Stimulated activated CD8-positive, alpha-beta memory T cell treated with anti-CD3 and anti-CD28 coated beads, Interleukin-7, amount 100 ng/mL, for 4 hours (primary cell): ENCODE measurements at places on chromosomes 3 and 15.

DNA sequence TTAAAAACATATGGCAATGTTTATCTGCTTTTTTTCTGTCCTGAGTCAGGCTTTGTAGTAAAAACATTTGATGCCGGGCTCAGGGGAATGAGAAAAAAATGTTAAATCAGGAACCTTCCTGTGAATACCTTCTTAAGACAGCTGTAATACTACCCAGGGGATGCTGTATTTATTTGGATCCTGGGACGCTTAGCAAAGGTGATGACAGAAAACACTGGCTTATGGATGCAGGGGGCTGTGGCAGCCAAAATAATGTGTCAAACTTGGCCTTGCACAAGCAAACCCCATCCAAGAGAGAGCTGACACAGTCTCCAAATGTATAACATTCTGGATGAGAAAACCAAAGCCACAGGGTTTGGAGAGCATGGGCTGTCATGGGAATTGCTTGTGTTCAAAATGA is 438.2 kb upstream of the PROK2 start:
- DNase-seq: no peak

DNA sequence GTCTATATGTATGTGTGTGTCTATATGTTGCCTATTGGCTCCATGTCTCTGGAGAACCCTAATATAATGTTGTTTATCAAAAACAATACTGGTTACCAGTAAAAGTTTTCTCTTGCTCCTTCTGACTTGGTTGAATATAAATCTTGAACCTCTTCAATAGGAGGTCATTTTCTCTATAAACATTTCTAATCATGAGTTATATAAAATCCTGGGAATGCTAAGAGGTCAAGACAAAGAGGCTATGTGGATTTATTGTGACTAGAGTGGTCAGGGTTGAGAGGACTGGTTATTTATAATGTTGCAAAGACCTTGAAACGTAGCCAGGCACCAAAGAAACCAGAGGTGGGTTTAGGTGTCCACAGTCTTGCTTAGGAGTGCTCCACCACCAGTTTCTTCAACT is 1.2 kb upstream of the MINDY4B start:
- DNase-seq: no peak

GRCh38 chr3:175737646-175738572 is 878.8 kb downstream of the NAALADL2 start:
- DNase-seq: no peak

- DNase-seq: no peak
Observed at GRCh38 chr3:54777141-54777540, 150.7 kb downstream of the LRTM1 start.

DNA sequence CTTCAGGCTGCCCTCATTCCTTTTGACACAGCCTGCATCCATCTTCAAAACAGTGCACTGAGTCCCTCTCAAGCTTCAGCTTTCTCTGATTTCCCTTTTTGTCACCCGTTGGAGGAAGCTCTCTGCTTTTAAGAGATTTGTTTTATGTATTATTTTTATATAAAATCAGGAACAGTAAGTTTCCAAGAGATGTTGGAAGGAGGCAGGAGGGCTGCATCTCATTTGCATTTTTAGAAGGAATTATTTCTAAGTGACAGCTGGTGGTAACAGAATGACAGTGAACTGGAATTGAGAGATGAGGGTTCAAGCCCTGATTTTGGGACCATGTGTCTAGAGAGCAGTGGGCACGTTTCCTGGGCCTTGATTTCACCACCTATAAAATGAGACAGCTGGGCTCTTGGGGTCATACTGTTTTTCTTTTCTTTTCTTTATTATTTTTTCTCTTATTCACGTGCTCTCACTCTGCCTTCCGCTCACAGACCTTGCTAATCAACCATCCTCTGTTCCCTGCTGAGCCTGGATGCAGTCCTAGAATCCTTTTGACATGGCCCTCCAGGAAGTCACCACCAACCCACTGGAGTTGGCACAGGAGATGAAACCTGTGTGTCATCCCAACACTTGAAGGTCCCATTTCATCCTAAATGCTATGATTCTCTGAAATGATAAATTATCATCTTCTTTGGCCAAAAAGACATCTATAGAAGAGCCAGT is 148.6 kb downstream of the CACNA2D3 start:
- no peak for DNase-seq

DNA sequence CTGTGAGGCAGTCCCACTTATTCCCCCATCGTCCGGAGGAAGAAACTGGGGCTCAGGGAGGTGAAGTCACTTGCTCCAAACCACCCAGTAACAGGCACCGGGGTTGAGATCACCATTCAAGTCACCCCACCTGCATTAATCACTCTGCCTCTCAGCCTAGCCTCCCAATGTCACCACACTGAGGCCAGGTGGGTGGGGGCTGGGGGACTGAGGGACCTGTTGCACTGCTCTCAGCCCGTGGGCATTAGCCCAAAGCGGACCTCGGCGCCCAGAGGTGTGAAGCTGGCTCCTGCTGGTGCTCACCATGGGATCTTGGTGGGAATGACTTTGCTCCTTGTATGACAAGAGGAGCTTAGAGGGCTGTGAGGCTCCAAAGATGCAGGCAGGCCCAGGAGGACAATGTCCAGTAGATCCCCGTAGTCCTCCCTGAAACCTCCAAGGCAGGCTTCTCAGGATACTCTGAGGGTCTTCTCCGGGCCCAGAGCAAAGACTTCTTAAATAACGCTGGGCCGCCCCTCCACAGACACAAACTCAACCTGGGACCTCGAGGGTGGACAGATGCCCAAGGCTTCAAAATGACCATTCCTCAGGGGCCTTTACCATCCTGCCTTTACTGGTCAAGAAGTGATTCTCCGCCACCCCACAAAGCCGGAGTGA is 1.7 kb downstream of the NT5DC2 start:
- no peak for DNase-seq

DNA sequence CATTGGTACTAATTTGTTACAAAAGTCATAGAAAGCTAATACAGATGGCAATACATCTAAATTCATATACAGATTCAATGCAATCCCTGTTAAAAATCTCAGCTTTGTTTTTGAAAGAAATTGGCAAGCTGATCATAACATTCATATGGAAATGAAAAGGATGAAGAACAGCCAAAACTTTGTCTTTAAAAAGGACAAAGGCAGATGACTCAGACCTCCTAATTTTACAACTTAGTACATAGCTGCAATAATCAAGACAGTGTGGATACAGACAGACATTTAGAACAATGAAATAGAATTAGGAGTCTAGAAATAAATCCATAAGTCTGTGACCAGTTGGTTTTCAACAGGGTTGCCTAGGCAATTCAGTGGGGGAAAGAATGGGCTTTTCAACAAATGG is 63.3 kb downstream of the AQP9 start:
- no peak for DNase-seq

DNA sequence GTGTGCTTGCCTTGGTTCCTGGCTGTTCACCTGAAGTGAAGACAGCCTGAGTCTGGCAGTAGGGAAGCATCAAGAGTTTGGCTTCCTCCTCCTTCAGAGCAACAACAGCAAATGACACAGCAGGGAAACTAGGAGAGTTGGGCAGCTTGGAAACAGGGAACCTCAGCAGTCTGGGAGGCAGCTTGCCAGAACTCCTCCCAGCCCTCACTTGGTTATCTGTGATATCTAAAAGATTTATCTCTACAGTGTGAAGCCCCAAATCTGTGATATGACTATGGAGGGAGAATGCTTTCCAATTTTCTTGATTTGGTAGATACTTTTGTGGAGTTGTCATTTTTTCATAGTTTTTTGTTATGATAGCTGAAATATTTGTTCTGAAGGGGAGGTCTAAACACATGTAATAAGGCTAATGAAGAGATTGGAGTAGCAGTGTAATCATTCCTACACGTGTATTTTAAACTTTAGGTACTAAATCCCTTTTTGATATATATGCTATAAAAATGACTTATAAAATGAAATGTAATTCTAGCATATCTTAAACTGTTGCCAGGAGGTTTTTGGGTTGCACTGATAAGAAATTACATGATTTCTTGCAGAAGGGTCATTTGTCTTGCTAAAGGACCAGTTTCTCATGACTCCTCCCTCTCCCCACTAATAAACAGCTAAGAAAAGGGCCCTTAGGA is 20.8 kb downstream of the UBE2E1 start:
- DNase-seq: no peak

GRCh38 chr3:128173849-128174248 is 20.6 kb downstream of the EEFSEC start:
- DNase-seq: no peak

DNA sequence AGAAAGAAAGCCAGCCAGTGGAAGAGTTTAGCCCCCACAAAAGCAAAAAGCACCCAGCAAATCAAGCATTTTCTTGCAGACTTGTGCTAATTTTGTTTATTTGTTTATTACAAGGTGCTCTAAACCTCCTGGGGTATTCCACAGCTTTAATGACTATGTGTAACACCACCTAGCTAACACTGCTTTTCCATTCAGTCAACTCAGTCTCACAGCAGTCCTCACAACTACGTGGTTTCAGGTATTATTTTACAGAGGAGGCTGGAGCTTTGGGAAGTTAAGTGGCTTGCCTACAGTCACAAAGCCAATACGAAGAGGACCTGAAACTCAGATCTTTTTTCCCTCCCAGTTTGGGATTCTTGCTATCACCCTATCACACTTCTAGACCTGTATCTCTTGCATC is 14.8 kb downstream of the SOX14 start:
- no peak for DNase-seq

GRCh38 chr3:143063018-143063417 is 56.6 kb upstream of the CHST2 start:
- no peak for DNase-seq

GRCh38 chr3:133238015-133238414 is 161.8 kb upstream of the BFSP2 start:
- no peak for DNase-seq

DNA sequence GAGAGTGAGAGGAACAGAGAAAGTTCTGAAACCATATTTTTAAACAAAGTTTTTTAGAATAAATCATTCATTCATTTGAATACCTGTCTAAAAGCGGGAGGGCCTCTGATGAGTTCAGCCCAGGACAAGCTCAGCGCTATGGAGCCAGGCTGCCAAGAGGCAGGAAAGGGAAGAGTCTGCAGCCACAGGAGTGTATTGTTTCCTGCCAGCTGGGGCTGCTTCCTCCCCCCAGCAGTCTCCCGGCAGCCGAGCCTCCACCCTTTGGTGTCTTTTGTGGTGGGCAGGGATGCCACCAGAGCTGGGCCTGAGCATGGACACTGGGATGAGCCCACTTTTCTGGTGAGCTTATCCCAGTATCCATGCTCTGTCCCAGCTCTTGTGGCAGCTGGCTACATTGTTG is 199.5 kb upstream of the TPRG1 start:
- no peak for DNase-seq

- DNase-seq: no peak
Observed at GRCh38 chr3:458653-459310, 262.2 kb downstream of the CHL1 start.

DNA sequence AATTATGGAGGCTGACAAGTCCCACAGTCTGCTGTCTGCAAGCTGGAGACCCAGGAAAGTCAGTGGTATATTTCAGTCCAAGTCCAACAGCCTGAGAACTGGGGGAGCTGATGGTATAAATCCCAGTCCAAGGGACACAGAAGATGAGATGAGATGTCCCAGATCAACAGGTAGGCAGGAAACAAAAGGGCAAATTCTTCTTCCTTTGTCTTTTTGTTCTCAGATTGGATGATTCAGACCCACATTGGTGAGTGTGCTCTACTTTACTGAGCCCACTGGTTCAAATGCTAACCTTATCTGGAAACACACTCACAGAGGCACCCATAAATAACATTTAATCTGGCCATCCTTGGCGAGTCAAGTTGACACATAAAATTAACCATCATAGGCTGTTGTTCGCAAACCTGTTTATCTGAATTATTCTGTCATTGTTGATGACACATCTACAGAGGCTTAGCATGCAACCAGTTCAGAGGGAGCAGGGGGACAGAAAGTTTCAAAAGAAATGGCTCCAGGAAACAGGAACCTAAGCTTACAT is 62.7 kb upstream of the ITGA11 start:
- no peak for DNase-seq

- no peak for DNase-seq
Observed at GRCh38 chr15:75591655-75592364, 12.7 kb upstream of the PTPN9 start.

GRCh38 chr3:63228677-63229076 is 49.4 kb upstream of the SYNPR start:
- DNase-seq: no peak

- no peak for DNase-seq
Observed at GRCh38 chr3:732326-732928, 360.4 kb upstream of the CNTN6 start.

GRCh38 chr15:57921371-57921770 is 144.1 kb downstream of the ALDH1A2 start:
- no peak for DNase-seq

- no peak for DNase-seq
Observed at GRCh38 chr3:36688815-36689214, 75.5 kb downstream of the DCLK3 start.

DNA sequence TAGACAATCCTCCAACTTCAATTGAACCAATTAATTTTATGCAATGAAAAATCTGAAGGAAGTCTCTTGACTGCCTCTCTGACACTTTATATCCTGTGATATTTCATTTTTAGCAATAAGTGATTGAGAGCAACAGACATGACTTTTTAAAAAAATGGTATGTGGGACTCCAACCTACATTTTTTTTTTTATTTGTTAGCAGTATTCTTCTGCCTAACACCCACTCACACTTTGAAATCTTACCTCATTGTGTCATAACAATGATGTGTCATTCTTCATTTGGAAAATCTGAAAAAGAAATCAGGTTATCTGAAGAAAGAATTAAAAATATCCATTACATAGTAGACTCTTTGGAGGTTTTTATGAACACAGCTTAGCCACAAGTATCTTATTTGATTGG is 541.3 kb upstream of the KCNMB2 start:
- DNase-seq: no peak

- no peak for DNase-seq
Observed at GRCh38 chr3:154095832-154096421, 25.3 kb upstream of the ARHGEF26 start.

DNA sequence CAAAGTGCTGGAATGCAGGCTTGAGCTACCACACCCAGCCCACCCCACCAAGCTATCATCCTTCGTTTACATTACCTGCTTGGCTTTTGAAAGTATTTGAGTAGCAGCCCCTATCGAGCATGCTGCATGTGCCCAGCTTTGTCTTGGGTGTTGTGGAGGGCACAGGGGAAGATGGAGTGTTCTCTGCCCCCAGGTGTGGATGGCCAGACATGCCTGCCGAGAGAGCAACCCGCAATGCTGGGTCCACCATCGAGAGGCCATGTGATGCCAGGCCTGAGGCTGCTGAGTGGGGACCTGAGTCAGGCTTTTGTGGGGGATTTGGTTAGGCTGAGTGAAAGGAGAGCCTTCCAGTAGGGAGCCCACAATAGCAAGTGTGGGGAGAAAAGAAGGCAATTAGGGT is 25.9 kb downstream of the FOXL2NB start:
- no peak for DNase-seq

DNA sequence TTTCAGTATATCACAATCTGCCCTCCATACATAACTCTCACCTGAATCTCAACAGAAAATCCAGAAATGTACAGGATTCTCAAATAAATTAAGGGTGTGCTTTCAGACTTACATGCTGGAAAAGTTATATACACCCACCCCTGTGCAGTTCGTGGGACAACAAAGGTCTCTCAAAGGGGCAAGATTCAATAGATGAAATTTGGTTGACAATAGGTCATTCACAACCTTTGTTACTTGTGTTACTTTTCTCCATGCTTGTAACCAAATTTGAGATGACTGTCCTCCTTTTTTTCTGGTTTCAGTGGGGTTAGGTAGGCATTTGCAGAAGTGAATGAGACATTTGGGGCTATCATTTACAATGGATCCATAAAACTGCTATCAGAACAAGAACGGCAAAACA is 72.7 kb downstream of the SETMAR start:
- DNase-seq: no peak

- DNase-seq: no peak
Observed at GRCh38 chr3:159964166-159964973, 24.3 kb upstream of the IL12A start.

- DNase-seq: no peak
Observed at GRCh38 chr3:153513236-153513635, 351.2 kb downstream of the RAP2B start.
